Hair follicular keratinocyte (primary cell): ENCODE measurements at places on chromosomes 2 and 18. TPM values are rescaled to one million over a fixed set of nuclear protein-coding genes. Genes with fewer than 3 reads are reported as not detected.

The UPP2 gene
- not detected in 2 replicates for total RNA-seq

The CPO gene
- not detected in 2 replicates for total RNA-seq

The RESP18 gene
- not detected in 2 replicates for total RNA-seq

The DYNC1I2 gene
- total RNA-seq, result 99.5 and 103 TPM in 2 replicates

The CELF4 gene
- not detected in 2 replicates for total RNA-seq

The BOLL gene
- not detected in 2 replicates for total RNA-seq

The SLC4A5 gene
- not detected in 2 replicates for total RNA-seq

The NIF3L1 gene
- 25.2 and 36.6 TPM in 2 replicates for total RNA-seq
